ENCODE measurements at places on chromosomes 2 and 18.

- no peaks in the 10 kb centered on the region for H3K4me1 ChIP-seq
- peaks cover 36% of the 10 kb centered on the region for H3K36me3 ChIP-seq
- no peak for DNase-seq
- no peak overlapping the region for H3K4me3 ChIP-seq
- no peak overlapping the region for H3K27ac ChIP-seq
Measured at GRCh38 chr2:99403084-99403483, 65.9 kb downstream of the EIF5B start.

DNA sequence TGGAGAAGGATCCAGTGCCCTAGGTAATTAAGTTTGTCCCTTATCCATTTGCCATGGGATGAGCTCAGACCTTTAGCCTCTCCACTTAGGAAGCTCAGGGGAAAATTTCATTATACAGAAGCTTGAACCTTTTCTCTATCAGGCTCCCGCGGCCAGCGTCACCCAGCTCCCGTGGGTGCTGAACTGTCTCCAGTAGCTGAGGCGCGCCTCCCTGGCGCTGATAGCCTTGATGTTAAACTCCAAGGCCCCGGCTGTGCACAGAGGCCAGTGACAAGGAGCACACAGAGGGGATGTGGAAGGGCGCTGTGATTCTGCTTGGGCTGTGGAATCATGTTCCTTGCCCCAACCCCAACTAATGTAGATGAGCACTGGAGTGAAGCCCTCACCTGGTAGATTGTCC lies 50.8 kb downstream of the NRP2 start:
- H3K4me1 ChIP-seq: peaks cover 17% of the 10 kb centered on the region
- no peaks in the 10 kb centered on the region for H3K36me3 ChIP-seq
- no peak overlapping the region for H3K27ac ChIP-seq
- H3K27me3 ChIP-seq: no peaks in the 10 kb centered on the region
- H3K4me3 ChIP-seq: no peak overlapping the region

GRCh38 chr18:58770601-58771000 lies 94.1 kb upstream of the ZNF532 start:
- H3K4me1 ChIP-seq: peaks cover 7% of the 10 kb centered on the region
- no peak for DNase-seq
- H3K27me3 ChIP-seq: no peaks in the 10 kb centered on the region
- no peak overlapping the region for H3K4me3 ChIP-seq

DNA sequence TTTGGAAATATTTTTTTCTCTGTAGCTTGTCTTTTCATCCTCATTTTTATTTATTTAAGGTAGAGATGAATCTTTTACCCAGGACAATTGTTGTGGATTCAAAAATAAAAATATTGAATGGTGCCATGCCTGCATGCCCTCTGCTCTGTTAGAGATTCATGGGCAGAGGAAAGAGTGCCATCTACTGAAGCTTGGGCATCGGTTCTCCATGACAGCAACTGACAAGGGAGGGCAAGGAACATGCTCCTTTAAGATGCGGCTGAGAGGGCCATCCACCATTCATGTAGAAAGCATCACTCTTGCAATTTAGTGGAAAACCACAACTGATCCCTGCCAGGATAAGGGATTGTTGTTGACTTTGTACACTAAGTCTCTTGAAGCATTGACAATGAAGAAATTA lies 79.9 kb downstream of the PARD3B start:
- no peak overlapping the region for H3K4me3 ChIP-seq
- DNase-seq: no peak
- H3K36me3 ChIP-seq: no peaks in the 10 kb centered on the region
- no peak overlapping the region for H3K27ac ChIP-seq
- no peaks in the 10 kb centered on the region for H3K4me1 ChIP-seq
- H3K27me3 ChIP-seq: no peaks in the 10 kb centered on the region

- H3K4me3 ChIP-seq: no peak overlapping the region
- DNase-seq: no peak
- no peak overlapping the region for H3K27ac ChIP-seq
- H3K27me3 ChIP-seq: no peaks in the 10 kb centered on the region
- no peaks in the 10 kb centered on the region for H3K4me1 ChIP-seq
Measured at GRCh38 chr2:134634054-134634753, 84.6 kb downstream of the TMEM163 start.

GRCh38 chr2:147110962-147111361 lies 733.9 kb upstream of the ACVR2A start:
- no peak overlapping the region for H3K27ac ChIP-seq
- H3K36me3 ChIP-seq: no peaks in the 10 kb centered on the region
- no peaks in the 10 kb centered on the region for H3K4me1 ChIP-seq
- no peak for DNase-seq
- H3K27me3 ChIP-seq: no peaks in the 10 kb centered on the region

DNA sequence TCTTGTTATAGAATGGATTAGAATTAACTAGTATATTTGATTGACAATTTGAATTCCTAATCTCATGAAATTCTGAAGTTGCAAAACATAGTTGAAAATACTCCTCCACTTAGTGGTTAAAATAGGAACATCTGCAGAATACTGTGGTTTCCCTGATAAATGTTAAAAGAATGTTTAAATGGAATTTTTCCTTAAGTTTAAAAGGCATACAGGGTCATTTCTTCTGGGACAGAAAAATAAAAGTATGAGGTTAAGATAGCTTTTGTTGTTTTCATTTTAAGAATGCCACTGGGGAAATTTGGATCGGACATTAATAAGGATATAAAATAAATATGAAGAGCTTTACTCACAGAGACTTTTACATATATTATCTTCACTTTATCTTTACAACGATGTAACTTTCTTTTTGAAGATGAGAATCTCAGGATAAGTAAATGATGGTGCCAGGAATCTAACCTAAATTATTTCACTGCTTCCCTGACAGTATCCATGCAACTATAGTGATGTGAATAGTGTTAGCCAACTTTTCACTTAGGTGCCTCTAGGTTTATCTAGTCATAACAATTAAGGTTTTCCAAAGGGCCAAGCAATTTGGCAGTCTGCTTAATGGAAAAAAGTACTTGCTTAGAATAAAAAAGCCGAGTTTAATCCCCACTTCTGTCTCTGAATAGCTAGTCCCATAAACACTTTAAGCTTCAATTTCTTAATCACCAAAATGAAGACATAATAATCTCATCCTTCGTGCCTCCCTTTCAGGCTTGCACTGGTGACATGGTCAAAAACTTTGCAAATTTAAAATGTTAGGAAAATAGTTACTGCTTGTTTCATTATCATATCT lies 151.8 kb upstream of the STK17B start:
- H3K27me3 ChIP-seq: no peaks in the 10 kb centered on the region
- no peaks in the 10 kb centered on the region for H3K36me3 ChIP-seq
- H3K4me1 ChIP-seq: no peaks in the 10 kb centered on the region
- DNase-seq: no peak
- no peak overlapping the region for H3K27ac ChIP-seq
- H3K4me3 ChIP-seq: no peak overlapping the region

DNA sequence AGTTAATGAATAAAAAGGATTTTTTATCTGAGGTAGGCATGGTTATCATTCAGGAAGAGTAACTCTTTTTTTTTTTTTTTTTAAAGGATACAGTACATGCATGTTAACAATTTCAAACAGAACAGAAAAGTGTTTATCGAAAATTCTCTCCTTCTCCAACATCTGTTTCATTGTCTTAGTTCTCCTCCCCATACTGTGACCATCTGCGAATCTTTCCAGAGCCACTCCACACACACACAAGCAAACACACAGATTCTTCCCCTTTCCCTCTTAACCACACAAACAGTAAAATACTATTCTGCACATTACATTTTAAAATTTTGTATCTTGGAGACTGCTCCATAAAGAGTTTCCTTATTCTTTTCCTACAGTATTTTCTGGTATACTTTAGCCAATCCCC lies 38.0 kb downstream of the NPC1 start:
- peaks cover 7% of the 10 kb centered on the region for H3K4me1 ChIP-seq
- no peak overlapping the region for H3K4me3 ChIP-seq
- no peak overlapping the region for H3K27ac ChIP-seq
- no peaks in the 10 kb centered on the region for H3K27me3 ChIP-seq
- no peak for DNase-seq
- peaks cover 17% of the 10 kb centered on the region for H3K36me3 ChIP-seq

GRCh38 chr18:58212274-58212673 lies 168.2 kb downstream of the NEDD4L start:
- H3K27me3 ChIP-seq: no peaks in the 10 kb centered on the region
- H3K36me3 ChIP-seq: no peaks in the 10 kb centered on the region
- DNase-seq: no peak

GRCh38 chr2:54438271-54438670 lies 17.9 kb upstream of the SPTBN1 start:
- peak; percentile 77 for DNase-seq
- no peak overlapping the region for H3K4me3 ChIP-seq
- H3K36me3 ChIP-seq: no peaks in the 10 kb centered on the region

DNA sequence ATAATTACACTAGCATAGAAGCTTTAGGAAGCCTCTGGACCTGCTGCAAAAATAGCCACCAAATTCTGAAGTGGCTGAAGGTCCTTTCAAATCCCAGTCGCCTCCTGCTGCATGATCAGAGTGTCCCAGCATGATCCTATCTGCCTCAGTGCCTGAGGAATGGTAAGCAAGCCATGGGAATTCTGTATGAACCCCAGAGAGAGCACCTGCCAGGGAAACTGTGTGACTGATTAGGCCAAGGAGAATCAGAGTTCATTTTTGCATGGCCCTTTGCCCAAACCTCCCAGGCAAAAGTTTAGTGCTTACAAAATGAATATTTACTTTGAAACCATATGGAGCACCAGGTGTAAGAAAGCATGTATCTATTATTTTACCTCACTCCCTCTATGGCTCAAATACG lies 221.4 kb downstream of the ARL4C start:
- H3K4me1 ChIP-seq: no peaks in the 10 kb centered on the region
- H3K4me3 ChIP-seq: no peak overlapping the region
- H3K36me3 ChIP-seq: no peaks in the 10 kb centered on the region
- no peak overlapping the region for H3K27ac ChIP-seq
- no peak for DNase-seq

DNA sequence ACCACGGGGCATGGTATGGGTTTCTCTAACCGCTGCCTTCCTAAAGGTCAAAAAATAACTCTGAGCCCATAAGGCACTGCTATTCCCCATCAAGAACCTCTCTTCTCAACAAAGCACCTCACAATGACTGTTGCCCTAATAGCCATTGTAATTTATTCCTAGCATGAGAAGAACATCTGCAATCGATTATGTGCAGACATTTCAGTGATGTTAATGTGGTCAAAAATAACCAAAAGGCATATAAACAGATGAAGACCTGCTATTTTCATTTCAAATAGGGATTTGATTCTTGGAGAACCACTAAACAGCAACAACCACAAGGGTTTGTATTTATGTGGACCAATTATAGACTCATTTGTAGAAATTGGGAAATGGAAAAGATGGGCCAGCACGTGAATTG lies 356.6 kb downstream of the FBXO15 start:
- H3K4me1 ChIP-seq: no peaks in the 10 kb centered on the region
- no peak overlapping the region for H3K27ac ChIP-seq
- no peak overlapping the region for H3K4me3 ChIP-seq
- no peaks in the 10 kb centered on the region for H3K27me3 ChIP-seq
- H3K36me3 ChIP-seq: no peaks in the 10 kb centered on the region

- no peaks in the 10 kb centered on the region for H3K27me3 ChIP-seq
- no peak overlapping the region for H3K4me3 ChIP-seq
- peaks cover 16% of the 10 kb centered on the region for H3K4me1 ChIP-seq
- no peak for DNase-seq
Measured at GRCh38 chr2:144711084-144711483, 191.2 kb upstream of the ZEB2 start.

DNA sequence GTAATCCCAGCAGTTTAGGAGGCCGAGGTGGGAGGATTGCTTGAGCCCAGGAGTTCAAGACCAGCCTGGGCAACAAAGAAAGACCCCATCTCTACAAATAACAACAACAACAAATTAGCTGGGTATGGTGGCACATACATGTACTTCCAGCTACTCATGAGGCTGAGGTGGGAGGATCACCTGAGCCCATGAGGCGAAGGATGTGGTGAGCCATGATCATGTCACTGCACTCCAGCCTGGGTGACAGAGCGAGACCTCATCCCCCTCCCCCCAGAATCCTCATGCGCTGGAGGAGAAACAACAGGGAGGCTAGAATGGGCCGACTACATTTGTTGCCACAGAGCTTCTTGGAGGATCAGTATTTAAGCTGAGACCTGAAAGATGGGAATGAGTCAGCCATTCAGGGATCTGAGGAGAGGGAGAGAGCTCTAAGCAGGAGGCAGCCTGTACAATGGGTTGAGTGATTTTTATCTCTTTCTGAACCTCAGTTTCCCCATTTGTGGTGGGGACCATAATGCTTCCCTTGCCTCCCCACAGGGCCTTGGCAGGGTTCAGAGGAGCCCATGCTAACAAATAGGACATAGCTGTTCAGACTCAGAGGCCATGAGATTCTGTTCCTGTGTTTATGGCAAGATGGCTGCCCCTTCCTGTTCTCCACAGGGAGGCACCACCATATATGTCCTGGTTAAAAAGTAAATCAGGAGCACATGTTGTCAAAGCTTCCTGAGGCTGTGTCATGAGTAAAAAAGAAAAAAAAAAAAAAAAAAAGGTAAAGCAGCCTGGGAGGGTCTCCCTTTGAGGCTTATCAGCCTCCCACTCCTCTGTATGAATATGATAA lies 131.4 kb upstream of the HAAO start:
- H3K36me3 ChIP-seq: no peaks in the 10 kb centered on the region
- H3K4me3 ChIP-seq: no peak overlapping the region
- H3K27me3 ChIP-seq: no peaks in the 10 kb centered on the region
- peak overlapping the region; percentile 93 for H3K27ac ChIP-seq

GRCh38 chr18:38790303-38790702 lies 1224.7 kb upstream of the CELF4 start:
- no peak overlapping the region for H3K27ac ChIP-seq
- H3K4me1 ChIP-seq: no peaks in the 10 kb centered on the region
- no peaks in the 10 kb centered on the region for H3K36me3 ChIP-seq
- no peaks in the 10 kb centered on the region for H3K27me3 ChIP-seq
- DNase-seq: no peak

DNA sequence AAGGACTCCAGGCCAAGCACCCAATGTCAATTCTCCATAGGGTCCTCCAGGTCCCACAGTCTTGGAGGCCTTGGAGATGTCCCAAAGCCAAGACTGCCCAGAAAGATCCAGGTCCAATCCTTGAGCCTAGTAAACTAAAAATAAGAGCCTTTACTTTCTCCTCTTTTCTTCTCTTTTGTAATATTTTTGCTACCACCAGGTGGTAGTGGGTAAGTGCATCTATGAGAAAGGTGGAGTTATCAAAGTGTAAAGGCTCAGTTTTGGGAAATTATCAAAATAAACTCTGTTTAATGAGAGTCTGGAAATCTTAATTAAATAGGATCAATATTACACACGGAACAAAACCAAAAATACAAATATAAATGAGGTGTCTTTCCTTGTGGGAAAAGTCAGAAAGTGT lies 276.4 kb downstream of the ALK start:
- no peaks in the 10 kb centered on the region for H3K4me1 ChIP-seq
- H3K4me3 ChIP-seq: no peak overlapping the region
- no peak for DNase-seq
- H3K27me3 ChIP-seq: no peaks in the 10 kb centered on the region
- no peak overlapping the region for H3K27ac ChIP-seq
- no peaks in the 10 kb centered on the region for H3K36me3 ChIP-seq

- no peak overlapping the region for H3K27ac ChIP-seq
- no peaks in the 10 kb centered on the region for H3K36me3 ChIP-seq
- peaks cover 90% of the 10 kb centered on the region for H3K27me3 ChIP-seq
- DNase-seq: no peak
- H3K4me3 ChIP-seq: no peak overlapping the region
Measured at GRCh38 chr2:176090862-176091261, 1.7 kb upstream of the HOXD13 start.

- DNase-seq: no peak
- H3K4me3 ChIP-seq: no peak overlapping the region
- no peaks in the 10 kb centered on the region for H3K4me1 ChIP-seq
Measured at GRCh38 chr18:46560671-46561045, 96.4 kb downstream of the LOXHD1 start.
